Naive thymus-derived CD4-positive, alpha-beta T cell (primary cell): ENCODE measurements at places on chromosomes 11 and 22. TPM values are rescaled to one million over a fixed set of nuclear protein-coding genes. Genes with fewer than 3 reads are reported as not detected.

DNA sequence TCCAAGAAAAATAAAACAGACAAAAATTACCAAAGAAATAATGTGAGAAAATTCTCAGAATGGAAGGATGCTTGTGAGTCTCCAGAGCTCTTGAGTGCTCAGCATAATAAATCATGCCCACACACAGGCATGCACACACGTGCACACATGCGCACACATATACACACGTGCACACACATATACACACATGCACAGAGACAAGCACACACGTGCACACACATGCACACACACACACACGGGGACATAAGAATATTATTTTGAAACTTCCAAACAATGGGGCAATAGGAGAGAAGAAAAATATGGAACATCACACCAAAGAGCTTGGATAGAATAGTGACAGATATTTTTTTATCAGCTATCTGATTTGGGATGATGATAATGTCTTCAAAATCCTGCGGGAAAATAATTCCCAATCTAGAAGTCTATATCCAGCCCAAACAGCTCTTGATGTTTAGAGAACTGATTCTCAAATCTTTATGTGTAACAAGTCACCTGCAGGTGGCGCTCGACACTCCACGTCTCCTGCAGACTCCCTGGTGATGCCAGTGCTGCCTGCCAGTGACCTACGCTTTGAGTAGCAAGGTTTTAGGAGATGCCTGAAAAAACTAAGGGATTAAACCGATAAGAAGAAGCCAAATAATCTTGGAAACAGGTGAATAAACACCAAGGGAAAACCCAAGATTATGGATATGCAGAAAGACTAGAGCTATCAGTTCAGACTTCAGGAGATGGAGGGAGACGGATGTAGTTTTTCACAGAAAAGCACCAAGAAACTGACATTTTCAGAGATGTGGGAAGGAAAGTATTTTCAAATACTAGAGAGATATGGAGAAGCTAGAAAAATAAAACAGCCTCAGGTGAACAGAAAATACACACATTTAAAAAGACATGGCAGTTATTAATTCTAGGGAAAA, 743.6 kb downstream of the ETS1 start:
- H3K27ac ChIP-seq: no peak overlapping the region
- no peaks in the 10 kb centered on the region for H3K27me3 ChIP-seq
- H3K36me3 ChIP-seq: no peaks in the 10 kb centered on the region
- H3K4me1 ChIP-seq: no peaks in the 10 kb centered on the region

- no peaks in the 10 kb centered on the region for H3K4me1 ChIP-seq
- no peaks in the 10 kb centered on the region for H3K27me3 ChIP-seq
- H3K27ac ChIP-seq: no peak overlapping the region
- no peak overlapping the region for H3K4me3 ChIP-seq
- DNase-seq: no peak
These were observed 400.0 kb downstream of the LARGE1 start for GRCh38 chr22:33519974-33520903.

- H3K36me3 ChIP-seq: no peaks in the 10 kb centered on the region
- DNase-seq: no peak
- H3K27ac ChIP-seq: no peak overlapping the region
- H3K4me3 ChIP-seq: no peak overlapping the region
These were observed 38.1 kb downstream of the LARGE2 start for GRCh38 chr11:45960387-45961095.

- H3K27me3 ChIP-seq: no peaks in the 10 kb centered on the region
- H3K27ac ChIP-seq: no peak overlapping the region
- H3K4me3 ChIP-seq: no peak overlapping the region
- no peaks in the 10 kb centered on the region for H3K36me3 ChIP-seq
- no peak for DNase-seq
- no peaks in the 10 kb centered on the region for H3K4me1 ChIP-seq
These were observed 1.1 kb downstream of the MS4A18 start for GRCh38 chr11:60725592-60725991.

GRCh38 chr11:87726506-87726905, 448.7 kb downstream of the RAB38 start:
- no peak for DNase-seq
- no peak overlapping the region for H3K4me3 ChIP-seq
- H3K36me3 ChIP-seq: no peaks in the 10 kb centered on the region
- no peak overlapping the region for H3K27ac ChIP-seq

DNA sequence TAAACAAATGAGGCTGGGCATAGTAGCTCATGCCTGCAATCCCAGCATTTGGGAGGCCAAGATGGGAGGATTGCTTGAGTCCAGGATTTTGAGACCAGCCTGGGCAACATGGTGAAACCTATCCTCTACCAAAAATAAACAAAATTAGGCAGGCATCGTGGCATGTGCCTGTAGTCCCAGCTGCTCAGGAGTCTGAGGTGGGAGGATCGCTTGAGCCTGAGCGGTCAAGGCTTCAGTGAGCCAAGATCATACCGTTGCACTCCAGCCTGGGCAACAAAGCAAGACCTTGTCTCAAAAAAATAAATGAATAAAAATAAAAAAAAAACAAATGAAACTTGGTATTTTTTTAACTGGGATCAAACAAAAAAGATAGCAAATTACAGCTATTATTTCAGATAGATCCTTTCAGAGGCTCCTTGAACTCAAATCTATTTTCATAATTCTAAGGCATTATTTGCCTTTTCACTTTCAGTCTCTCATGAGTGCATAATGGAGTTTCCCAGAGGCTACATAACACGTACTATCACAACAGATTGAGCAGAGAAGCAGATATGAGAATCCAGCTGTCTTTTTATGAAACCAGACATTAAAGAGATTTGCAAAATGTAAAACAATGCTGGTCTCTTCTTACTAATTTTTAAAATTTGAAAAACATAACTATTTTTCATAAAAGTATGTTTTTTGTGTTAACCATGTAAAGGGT, 23.1 kb downstream of the DDIAS start:
- DNase-seq: no peak
- H3K4me3 ChIP-seq: no peak overlapping the region
- H3K27me3 ChIP-seq: no peaks in the 10 kb centered on the region
- H3K36me3 ChIP-seq: no peaks in the 10 kb centered on the region
- no peak overlapping the region for H3K27ac ChIP-seq

GRCh38 chr11:64173616-64174355, 7.9 kb upstream of the MACROD1 start:
- no peak for DNase-seq
- H3K27me3 ChIP-seq: no peaks in the 10 kb centered on the region
- H3K4me3 ChIP-seq: no peak overlapping the region
- no peaks in the 10 kb centered on the region for H3K36me3 ChIP-seq
- H3K4me1 ChIP-seq: no peaks in the 10 kb centered on the region

DNA sequence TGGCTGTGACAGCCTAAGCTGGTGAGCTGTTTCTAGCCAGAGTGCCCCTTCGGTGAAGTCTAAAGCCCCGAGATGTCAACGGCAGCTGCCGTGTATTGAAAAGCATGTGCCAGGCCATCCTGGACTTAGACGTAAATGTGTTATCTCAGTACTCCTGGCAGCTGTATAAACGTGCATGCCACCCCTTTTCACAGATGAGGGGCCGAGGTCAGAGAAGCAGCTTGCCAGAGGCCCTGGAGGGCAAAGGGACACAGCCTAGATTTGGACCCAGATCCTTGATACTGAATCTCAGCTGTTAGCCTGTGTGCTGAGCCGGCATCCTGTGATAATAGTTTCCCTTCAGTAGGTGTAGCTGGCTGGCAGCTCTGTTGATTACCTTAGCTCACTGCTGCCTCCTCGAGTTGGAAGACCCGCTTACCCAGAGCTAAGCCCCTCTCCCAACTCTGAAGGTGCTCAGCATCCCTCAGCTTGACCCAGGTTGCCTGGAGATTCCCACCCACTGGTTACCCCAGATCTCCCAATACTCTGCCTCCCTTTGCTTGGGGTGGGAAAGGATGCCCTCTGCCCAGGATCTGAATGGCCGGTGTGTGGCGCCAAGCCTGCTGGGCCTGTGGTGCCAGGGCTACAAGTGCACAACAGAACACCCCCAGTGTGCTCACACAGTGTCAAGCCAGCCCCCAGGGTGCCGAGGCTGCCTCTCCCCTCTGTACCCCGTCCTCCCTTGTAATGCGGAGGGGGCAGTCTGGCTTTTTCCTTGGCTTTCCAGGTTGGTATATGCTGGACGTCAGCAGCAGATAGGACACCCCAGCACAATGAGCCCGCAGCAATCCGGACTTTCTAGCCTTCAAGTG, 59.8 kb upstream of the WNT7B start:
- peak; percentile 81 for DNase-seq
- peaks cover 18% of the 10 kb centered on the region for H3K4me1 ChIP-seq

- no peaks in the 10 kb centered on the region for H3K36me3 ChIP-seq
- no peak overlapping the region for H3K4me3 ChIP-seq
- H3K27me3 ChIP-seq: no peaks in the 10 kb centered on the region
- H3K4me1 ChIP-seq: no peaks in the 10 kb centered on the region
- no peak for DNase-seq
These were observed 168.9 kb downstream of the MIAT start for GRCh38 chr22:26825960-26826935.

DNA sequence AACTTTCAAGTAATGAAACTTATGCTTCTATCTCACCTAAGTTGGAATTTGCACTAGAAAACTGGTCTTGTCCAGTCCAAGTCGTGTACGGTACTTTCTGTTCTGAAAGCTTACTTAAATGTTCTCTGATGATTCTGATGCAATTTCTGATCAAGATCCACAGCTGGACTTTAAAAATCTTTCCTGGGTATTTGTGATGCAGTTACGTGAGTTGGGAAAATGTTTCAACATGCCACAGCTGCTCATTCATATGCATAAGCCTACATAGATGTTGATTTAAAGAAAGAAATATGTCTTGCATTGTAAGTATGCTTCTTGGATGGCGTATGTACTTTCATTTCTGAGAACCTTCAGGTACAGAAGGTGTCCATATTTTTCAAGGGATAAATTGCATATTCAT, 493.7 kb upstream of the CCDC90B start:
- no peaks in the 10 kb centered on the region for H3K27me3 ChIP-seq
- H3K36me3 ChIP-seq: no peaks in the 10 kb centered on the region
- no peak for DNase-seq
- no peak overlapping the region for H3K4me3 ChIP-seq
- H3K27ac ChIP-seq: no peak overlapping the region

- H3K27me3 ChIP-seq: no peaks in the 10 kb centered on the region
- no peak overlapping the region for H3K27ac ChIP-seq
- DNase-seq: no peak
These were observed 88.1 kb downstream of the TEAD1 start for GRCh38 chr11:12762278-12762677.

DNA sequence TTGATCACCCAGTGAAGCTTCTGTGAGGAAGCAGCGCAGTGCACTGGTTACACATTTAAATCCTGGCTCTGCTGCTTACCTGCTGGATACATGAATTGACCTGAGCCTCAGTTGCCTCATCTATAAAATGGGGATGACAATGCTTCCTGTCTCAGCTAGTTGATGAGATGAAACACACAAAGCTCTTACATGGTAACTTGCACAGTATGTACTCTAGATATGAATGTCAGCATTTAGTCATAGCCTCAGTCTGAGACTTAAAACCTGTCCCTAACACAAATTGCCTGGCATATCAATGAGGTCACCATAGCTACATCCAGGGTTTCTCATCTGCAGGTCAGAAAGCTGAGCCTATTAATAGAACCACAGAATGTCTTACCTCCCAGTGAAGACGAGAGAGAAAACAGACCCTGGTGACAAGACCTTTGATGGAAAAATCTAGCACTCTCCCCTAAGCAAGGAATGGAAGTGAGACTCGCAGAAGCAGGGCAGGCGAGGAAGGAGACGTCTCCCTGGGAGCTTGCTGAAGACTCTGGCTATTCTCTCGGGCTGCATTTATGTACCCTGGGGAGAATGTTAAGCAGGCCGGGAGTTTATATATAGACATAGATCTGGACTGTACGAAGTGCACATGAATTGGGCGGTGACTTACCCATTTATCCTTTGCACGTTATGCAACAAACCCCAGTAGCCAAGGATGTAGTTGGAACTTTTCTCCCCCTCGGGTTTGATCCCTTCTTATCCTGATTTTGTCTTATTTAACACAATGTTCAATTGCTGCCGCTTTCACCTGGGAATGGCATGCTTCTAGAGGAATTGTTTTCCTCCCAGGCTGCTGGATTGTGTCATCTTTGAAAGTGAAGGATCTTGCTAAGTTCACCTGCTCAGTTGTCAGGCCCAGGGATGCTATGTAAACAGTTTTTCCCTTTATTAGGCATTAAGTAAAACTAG, 18.0 kb downstream of the SDHAF2 start:
- no peaks in the 10 kb centered on the region for H3K4me1 ChIP-seq
- no peak overlapping the region for H3K4me3 ChIP-seq
- H3K27ac ChIP-seq: no peak overlapping the region
- H3K36me3 ChIP-seq: peaks cover 7% of the 10 kb centered on the region
- no peaks in the 10 kb centered on the region for H3K27me3 ChIP-seq
- DNase-seq: no peak

DNA sequence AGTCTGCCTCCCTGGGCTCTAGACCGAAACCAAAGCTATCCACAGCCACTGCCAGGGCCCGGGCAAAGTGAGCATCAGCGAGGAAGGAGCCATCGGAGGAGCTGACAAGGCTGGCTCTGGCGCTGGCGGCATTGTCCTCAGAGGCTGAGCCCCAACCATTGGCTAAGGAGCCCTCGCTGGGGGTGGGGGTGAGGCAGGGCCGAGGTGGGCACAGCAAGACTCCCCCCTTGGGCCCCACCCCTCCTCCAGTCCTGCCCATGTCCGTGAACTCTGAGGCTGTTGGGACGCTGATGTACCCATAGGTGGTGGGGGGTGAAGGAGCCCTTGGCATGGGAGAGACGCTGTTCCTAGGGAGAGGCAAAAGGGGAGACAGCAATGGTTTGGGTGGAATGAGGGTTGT, 11.2 kb downstream of the ROBO4 start:
- no peaks in the 10 kb centered on the region for H3K27me3 ChIP-seq
- no peak overlapping the region for H3K27ac ChIP-seq
- no peaks in the 10 kb centered on the region for H3K36me3 ChIP-seq
- DNase-seq: no peak

GRCh38 chr11:106785913-106786650, 232.2 kb downstream of the GUCY1A2 start:
- no peak overlapping the region for H3K4me3 ChIP-seq
- no peaks in the 10 kb centered on the region for H3K36me3 ChIP-seq
- no peaks in the 10 kb centered on the region for H3K4me1 ChIP-seq
- no peak for DNase-seq

DNA sequence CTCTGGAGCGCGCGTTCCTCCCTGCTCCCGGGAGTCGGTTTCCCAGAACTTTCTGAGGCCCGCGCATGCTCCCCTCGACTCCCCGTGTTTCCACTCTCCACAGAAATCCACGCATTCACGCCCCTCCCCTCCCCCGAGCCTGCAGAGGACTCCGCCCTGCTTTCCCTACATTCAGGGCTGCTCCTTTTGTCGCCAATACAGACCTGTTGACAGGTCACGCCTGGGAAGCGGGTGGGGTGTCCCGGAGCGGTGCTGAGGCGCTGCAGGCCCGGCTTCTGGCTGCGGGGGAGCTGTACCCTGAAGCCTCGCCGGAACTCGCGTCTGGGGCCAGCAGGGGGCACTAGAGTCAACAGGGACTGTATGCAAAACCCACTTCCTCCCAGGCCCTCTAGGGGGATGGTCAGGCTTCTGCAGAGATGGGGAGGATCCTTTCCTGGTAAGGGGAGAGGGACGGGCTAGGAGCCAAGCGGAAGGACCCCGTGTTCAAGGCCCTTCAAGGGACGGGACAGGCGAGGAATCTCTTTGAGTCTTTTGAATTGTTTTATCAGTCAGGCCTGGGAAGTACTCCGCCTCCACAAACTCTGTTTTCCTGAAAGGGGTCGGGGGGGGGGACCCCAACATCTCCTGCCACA, at the start of gene PRAME:
Gene PRAME (minus strand): TSS at position 294 of the 632 bp plus-strand sequence. CDS start 2,433 bp downstream, outside the sequence.
- H3K4me1 ChIP-seq: no peaks in the 10 kb centered on the region
- peak; percentile 61 for DNase-seq
- H3K27ac ChIP-seq: peak within 1 kb of the TSS; percentile 27

Gene CARD10
- 0.41 TPM for total RNA-seq

Gene AGBL2
- total RNA-seq: 4.7 and 7.2 TPM in 2 replicates

Gene UCP3
- total RNA-seq: 6.6 TPM

Gene OR8G1
- not detected in 2 replicates for total RNA-seq

Gene OTOG
- not detected in 2 replicates for total RNA-seq
